ENCODE measurements at places on chromosomes 6 and 20.
A peak's percentile ranks its signal among the peaks of the same experiment; 100 is the strongest.

DNA sequence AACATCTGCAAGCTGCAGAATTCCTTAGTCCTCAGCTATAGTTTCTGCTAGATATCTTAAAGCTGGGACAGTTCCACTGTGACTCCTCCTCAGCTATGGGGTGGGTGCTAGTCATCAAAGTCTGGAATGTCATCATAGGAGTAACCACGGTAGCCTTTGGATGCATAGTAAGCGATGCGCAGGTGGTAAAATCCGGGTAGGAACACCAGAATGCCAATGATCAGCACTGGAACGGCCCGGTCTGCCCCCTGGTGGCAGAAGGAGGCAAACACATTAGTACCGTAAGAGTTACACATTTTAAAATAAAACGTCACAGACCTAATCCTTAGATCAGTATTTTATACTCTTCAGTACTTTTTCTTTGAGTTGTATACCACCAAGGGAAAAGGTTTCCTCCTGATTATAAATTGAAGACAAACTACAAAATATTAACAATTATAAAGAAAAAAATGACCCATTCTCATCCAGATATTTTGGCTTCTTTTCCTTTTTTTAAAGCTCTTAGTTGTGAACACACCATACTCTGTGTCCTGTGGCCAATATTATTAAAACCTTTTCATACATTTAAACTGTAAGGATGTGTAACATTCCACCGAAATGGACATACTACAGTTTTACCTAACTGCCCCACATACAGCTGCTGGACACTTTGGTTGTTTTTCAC, 18.9 kb downstream of the PCNA start:
- peak; percentile 56 for DNase-seq

DNA sequence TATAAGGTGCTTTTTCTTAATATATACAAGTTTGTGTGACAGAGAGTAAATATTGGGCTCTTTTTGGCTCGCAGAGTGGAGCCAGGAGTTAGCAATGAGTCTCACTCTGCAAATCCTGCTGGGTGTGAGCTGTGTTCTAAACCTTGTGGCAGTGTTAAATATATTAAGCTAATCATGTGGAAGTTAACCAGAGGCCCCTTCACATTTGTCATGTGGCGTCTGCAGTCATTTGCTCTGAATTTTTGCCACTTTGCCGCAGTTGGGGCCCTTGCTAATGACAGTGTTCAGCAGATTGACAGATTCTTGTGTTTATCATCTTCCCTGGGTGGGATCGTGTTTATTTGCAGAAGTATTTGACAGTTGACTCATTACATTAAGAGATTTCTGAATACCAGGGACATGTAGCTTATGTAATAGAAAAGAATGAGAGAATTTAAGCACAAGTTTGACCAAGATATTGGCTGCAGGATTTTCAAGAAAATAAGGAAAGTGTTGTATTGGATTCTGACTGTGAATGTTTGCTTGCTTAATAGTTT, 37.9 kb downstream of the SPATA2 start:
- DNase-seq: no peak

DNA sequence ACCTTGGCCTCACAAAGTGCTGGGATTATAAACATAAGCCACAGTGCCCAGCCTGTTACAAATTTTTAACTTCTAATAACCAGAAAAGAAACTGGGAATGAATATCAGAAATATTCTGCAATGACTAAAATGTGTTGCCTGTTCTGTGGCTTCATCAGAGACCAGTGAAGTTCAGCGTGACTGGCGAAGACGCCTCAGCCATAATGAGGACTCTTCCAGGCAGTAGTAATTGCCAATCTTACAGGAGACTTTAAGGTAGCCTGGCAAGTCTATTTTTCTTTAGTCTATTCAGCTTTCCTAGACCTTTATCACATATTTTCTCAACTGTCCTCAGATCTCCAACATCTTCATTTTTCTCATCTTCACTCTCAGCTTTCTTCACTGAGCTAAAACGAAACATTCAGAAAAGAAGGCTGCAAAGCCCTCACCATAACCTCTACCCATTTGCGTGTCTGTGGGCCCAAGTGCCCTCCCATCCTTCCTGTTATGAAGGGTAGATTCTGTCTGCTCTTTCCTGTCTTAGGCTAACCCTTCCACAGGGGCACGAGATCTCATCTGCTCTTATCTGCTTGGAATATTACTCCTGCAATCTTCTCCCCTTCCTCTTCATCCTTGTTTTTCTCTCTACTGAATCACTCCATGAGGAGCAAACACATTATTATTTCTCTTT, 42.0 kb upstream of the OLIG3 start:
- DNase-seq: no peak

DNA sequence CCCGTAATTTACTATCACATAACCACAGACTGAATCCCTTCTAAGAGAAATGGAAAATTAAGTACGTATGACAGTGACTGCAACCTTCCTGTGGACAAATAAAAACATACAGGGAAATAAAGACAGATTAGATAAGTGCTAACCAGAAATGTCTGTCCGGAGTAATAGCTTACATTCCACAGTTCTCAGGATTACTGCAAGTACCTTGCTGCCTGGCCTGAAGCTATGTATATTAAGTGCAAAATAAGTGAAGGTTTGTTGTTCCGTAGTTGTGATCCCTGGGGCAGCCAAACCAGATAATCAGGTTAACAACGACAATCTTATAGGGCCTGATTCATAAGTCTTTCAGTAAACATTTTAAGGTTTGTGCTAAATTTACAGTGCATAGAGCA, 2.8 kb downstream of the NEDD9 start:
- DNase-seq: no peak

DNA sequence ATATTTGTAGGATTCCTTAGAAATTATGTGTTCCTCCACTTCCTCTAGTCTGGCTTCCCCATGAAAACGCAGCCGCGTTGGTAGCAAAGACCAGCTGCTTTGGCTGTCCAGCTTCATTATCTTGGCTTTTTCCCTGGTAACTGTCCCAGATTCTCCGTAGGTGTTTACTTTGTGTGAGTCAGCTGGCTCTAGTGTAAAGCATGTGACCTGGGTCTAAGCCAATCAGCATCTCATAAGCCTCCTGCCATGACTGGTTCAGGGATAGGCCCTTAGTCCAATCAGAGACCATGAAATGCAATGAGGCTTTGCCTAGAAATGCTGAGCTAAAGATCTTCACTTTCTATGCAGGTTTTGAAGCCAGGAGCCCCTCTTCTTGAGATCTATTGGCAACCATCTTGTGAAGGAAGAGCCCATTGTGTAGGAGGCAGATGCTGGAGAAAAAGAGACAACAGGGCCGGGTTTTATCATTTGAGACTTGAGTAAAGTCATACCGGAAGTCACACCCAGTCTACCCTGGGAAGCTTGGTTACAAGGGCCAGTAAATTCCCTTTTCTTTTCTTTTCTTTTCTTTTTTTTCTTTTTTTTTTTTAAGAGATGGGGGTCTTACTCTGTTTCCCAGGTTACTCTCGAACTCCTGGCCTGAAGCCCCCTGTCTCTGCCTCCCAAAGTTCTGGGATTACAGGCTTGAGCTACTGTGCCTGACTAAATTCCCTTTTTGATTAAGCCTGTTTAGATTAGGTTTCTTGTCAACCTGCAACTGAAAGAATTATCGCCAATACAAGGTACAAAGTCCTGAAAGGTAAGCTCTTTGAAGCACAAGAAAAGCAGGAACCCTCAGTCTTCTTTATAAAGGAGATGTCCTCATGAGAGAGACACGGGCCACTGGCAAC, 256.5 kb upstream of the RREB1 start:
- DNase-seq: no peak

DNA sequence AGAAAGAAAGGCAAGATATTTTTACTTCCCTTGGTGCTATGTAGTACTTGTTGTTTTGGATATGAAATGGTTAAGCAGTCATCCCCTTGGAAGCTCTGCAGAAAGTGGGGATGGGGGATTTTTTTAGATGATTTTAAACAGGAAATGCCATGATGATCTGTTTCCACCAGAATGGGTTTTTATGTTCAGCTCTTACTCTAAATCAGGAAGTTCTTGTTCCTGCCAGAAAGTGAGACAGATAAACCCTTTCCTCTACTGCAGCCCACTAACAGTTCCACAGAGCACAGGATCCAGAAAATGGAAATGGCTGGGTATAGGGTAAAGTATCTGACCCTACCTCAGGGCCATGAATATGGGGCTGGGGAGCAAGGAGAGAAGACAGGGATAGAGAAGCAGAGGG, 32.1 kb upstream of the PPP1R3G start:
- DNase-seq: no peak

DNA sequence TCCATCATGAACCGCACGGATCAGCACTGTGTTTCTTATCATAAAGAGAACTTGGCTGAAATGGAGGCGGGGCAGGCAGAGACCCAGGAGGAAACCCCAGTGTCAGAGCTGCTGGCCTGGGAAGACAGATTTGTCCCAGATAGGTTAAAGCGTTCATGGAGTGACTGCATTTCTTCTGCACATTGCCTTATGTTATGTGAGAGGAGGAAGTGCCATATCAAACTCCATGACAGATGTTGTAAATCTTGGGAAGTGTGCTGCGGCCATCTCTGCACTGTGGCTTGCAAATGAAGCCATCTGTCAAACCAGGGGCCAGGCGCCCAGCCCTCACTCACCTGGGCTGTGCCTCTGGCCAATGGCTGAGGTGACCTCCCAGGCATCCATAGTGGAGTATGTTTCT, 163.0 kb downstream of the SLC24A3 start:
- DNase-seq: no peak

GRCh38 chr6:2044192-2044591, 201.2 kb downstream of the GMDS start:
- DNase-seq: no peak

- no peak for DNase-seq
Measured at GRCh38 chr6:82143041-82143481, 104.5 kb downstream of the IBTK start.

DNA sequence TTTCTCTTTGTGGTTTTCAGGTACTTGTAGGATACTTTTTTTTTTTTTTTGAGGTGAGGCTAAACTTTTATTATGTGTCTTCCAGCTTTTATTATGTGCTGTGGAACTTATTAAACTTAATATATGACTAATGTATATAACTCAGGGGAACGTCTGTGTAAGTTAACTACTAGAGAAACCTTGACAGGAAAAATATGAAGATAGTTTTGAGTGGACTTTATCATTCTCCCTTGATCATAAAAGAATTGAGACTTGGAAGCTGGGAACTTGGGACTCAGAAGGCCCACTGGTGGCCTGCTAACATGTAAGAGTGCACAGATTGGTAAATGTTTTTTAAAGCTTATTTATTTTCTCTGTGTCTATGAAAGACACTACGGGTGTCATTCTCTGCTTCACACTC, 73.1 kb downstream of the CARMIL1 start:
- DNase-seq: no peak

DNA sequence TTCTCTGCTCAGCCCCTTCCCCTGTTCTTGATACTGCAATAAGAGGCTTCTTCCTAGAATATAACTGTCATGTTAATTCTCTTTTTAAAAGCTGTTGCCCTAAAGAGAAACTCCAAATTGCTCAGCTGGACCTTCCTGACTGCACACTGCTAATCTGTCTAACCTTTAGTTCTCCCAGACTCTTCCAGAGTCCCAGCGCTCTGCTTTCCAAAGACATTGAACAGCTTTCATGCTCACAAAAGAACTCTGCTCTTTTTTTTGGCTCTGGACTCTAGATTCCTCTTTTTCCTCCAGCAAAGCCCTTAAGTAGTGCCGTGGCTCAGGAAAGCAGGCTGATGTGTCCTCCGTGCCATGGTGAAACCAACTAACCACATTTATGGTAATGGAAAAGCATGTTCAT, 356.6 kb upstream of the RSPO3 start:
- DNase-seq: no peak

GRCh38 chr6:20092071-20092566, 120.2 kb downstream of the MBOAT1 start:
- no peak for DNase-seq

DNA sequence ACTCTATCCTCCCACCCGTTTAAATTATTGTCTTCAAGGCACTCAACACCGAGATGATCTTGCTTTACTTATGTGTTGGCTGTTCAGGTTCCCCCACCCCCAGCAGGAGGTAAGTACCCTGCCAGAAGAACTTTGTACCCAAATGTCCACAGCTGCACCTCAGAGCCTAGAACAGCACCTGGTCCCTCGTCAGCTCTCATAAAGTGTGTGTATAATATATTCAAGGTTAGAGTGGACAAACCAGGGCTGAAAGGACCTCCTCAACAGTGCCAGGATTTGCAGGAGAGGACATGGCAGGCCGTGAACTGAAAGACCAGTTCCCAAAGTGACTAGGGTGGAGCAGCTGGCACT, 5.9 kb upstream of the CPXM1 start:
- DNase-seq: no peak

GRCh38 chr6:79742030-79742429, 110.9 kb downstream of the SH3BGRL2 start:
- DNase-seq: no peak

GRCh38 chr20:40073535-40074111, 615.4 kb downstream of the MAFB start:
- no peak for DNase-seq

- no peak for DNase-seq
Measured at GRCh38 chr6:9484091-9484490, 930.8 kb downstream of the TFAP2A start.

DNA sequence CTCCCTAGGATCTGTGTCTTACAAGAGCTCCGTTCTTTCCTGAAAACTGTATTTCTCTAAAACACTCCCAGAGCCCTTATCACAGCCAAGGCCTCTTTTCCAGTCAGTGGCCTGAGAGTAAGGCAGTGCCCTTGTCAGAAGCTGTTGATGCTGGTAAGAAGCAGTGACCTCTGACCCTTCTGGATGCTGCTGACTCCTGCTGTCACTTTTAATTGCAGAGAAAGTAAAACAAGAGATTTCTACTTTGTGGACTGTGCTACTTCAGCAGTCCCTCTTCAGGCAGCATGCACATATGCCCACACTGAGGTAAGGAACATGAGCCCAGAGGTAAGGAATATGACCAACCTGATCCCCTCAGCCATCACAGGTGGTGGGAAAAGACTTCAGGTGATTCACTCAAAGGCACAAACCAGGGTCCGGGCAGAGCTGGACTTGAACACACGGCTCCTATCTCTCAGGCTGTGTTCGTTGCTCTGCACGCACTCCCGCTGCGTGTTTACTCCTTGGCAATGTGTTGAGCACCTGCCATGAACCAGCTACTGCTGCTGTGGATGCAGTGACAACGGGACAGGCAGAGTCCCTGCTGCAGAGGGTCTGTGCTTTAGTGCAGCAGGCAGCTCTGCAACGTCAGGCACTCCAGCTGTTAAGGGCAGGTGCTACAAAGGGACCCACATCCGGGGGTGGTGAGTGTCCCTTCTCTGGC, 201.9 kb upstream of the CST7 start:
- DNase-seq: no peak

DNA sequence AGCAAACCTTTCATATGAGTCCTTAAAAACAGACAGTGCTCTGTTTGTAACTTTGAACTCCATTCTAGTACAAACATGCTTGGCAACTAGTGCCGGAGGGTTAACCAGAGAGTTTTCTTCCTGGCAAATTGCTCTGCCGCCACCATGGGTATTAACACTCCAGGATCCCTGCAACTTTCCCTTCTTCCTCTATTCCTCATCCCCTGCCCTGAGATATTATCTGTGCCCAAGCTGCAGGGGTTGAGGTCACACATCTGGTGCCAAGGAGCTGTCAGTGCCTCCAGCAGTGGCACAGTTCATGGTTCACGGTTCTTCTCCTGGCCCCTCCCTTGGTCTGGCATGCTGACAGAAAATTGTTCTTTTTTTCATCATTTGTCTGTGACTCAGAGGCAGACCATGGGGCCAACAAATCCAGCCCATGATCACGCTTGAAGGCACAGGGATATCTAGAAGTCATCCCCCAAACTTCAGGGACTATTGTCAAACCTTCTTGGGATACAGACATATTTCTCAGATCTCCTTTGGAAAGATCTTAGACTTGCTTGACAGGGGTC, 77.5 kb downstream of the ATXN1 start:
- DNase-seq: no peak
